Tongue (tissue), 3 donors: ENCODE measurements at places on chromosomes 5 and 9. TPM values are rescaled to one million over a fixed set of nuclear protein-coding genes. Genes with fewer than 3 reads are reported as not detected.

- no peak for DNase-seq
Observed at GRCh38 chr5:59887274-59887673, 6.3 kb downstream of the PDE4D start.

DNA sequence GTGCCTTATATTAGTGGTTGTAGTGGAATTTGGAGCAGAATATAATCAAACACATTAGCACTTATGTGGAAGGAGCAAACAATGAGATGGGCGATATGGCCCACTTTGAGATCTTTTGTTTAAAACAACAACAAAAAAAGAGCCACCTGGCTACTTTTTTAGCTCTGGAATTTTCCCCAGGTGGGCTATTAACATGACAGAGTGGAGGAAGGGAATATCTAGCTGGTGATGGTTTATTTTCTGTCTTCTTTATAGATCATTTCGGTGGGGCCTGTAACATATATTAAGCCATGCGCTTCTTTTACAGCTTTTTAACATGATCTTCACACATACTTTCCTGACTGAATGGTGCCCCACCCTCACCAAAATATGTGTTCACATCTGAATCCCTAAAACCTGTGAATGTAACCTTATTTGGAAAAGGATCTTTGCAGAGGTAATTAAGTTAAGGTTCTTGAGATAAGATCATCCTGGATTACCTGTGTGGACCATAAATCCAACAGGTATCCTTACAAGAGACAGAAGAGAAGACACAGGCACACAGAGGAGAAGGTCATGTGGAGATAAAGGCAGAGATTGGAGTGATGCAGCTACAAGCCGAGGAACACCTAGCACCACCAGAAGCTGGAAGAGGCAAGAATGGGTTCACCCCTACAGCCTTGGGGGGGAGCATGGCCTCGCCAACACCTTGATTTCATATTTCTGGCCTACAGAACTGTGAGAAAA, 16.6 kb upstream of the ENTREP1 start:
- no peak for DNase-seq

DNA sequence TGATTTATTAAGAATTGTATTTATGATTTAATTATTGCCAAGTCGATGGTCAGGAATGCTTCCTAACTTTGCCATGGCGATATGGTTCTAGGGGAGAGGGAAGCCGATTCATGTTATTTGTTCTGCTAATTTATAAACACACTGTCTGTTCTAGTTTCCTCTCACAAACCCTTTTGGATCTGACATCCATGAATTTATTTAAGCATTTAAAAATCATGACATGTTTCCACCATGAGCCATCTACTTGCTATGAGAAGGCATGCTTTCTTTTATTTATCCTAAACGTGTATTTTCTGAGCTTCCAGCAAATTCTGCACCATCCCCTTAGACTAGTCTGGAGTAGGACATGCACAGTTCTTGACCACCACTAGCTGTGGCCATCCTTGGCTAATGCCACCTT, 136.6 kb upstream of the STC2 start:
- no peak for DNase-seq

- DNase-seq: no peak
Observed at GRCh38 chr5:111572561-111572960, 60.2 kb upstream of the STARD4 start.

DNA sequence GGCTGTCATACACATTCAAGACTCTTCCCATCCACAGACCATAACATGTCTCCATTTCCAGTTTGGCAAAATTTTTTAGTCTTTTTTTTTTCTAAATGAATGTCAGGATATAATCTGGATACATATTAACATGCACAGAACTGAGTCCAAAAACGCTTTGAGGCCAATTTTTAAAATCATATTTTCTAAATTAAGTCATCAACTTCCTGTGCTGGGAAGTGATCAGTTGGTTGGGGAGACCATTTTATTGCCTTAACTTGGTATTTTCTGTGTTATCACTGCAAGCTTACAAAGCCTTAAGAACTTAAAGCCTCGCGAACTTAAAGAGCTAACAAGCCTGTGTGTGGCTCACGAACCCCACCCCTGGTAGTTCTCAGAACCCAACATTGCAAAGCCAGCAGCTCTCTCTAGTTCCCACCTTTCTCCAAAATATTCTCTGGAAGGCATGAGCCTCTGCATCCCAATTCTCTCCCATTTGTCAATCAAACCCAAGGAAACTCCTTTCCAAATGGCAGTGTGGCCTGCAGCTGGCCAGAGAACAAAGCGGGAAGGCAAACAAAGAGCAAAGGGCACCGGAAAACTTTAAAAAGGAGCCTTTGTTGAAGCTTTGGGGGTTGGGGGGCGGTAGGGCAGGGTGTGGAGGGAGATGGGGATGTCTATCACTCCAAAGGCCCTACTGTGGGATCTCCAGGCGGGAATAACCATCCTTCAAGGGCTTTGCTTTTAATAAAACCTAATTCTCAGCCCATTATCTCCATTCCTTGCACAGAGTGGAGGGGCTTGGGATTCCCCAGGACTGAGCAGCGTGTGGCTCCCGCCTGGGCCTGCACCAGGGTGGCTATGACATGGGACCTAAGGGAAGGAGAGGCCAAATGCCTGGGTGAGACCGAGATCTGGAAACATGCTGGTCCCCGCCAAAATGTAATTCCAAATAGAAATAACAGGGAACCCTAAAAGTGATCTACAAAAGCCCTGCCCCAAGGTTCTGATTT, 65.0 kb downstream of the ROR2 start:
- DNase-seq: peak; percentile 55

DNA sequence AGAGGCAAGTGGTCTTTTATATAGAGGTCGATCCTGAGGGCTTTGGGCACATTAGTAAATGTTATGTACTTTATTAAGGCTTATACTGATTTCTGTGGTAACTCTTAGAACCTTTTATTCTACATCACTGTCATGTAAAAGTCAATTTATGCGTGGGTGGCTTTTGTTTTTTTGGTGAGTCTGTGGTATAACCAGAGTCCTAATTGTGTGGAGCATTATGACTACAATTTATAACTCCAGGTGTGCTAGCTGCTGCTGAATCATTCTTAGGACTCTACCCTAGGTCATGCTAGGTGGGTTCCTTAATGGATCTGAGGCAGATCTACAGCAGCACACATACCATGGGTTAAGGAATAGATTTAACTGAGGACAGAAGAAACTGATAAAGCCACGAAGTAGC, 33.9 kb upstream of the KCNN2 start:
- DNase-seq: no peak

- no peak for DNase-seq
Observed at GRCh38 chr5:66906021-66906420, 290.6 kb downstream of the CD180 start.

Gene SGCD
- total RNA-seq: 169 TPM

GRCh38 chr5:118946138-118946800, 42.1 kb downstream of the DTWD2 start:
- no peak for DNase-seq

DNA sequence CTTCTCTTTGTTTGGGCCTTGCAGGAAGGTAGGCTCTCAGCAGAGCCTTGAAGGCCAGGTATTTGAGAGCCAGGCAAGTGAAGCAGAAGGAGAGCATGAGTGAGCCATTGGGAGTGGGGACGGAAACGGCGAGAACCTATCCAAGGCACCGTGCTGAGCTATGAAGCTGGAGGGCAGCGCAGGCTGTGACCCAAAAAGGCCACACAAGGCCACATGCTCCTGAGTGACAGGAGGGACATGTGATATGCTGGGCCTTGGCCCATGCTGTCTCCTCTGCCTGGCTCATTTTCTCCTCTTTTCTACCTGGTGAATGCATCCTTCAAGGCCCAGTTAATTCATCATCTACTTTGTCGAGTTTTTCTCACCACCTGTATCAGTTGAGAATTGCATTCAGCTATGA, 136.3 kb downstream of the PALM2AKAP2 start:
- no peak for DNase-seq

DNA sequence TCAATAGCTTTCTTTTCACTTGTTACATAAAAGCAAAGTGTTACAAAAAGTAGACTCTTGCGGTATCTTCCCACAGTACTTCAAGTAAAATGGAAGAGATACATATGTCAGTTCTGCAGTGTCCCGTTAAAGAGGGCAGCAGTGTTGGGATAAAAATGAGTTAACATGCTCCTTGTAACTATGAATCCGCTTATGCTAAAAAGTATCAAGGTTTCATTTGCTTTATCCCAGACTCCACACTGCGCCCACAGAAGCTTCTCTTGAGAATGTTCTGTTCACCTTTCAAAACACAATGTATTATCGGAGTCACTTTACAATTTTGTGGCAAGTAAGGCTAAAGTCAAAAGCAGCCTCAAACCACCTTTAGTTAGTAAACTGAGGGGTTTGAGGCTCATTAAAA, 790 bp downstream of the PTAR1 start:
- DNase-seq: peak; percentile 70

DNA sequence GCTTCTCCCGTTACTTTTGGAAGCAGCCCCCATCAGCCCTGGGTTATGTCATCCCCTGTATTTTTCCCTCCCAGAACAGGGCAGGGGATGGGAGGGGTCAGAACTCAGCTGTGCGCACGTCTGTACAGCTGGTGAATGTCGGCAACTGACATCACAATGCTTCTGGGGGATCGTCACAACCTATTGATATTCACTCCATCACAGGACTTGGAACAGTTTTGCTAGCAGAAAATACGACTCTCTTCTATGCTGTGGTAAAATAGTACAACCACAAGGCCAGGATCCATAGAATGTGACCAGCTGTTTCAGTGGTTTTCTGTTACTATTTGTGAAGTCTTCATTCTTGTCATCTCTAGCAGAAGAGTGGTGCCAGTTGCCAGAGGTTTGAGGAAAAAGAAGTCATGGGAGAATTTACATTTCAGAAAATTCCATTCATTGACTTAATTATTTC, 77.1 kb upstream of the KLF4 start:
- DNase-seq: peak; percentile 85

Gene POU4F3
- total RNA-seq: not detected

GRCh38 chr9:98967257-98967656, 23.6 kb downstream of the COL15A1 start:
- DNase-seq: no peak

DNA sequence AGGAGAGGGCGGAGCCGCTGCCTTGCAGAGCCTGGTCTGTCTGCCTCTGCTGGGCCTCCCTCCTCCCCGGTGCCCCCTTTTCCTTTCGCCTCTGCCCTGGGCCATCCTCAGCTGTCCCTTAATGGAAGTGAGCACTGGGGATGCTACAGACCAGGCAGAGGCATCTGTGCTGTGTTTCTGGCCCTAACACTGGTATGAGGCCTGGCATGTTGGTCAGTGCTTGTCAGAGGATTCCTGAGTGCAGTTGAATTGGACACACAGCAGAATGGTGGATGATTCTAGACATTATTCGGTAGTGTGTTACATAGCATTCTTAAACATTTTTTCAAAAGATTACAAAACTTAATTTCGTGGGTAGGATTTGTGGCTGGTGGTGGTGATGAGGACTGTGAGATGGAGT, 88.6 kb downstream of the EHMT1 start:
- no peak for DNase-seq

DNA sequence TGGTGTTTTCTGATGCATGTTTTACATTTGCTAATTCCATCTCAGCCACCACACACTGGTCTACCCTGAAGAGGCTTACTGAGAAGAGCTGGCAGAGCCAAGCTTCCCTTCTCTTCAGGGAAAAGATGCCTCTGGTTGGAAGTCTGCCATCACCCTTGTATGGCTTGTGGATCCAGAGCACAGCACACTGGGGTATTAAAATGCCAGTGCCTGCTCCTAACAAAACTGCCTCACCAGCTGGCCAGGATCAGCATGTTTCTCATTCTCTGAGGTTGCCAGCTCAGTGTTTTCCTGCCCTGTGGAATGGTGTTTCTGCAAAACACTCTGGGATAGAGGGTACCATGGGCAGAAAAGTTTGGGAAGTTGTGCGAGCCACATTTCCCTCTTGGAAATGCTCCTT, 31.6 kb upstream of the ZNF618 start:
- peak; percentile 36 for DNase-seq

Gene BTNL8
- total RNA-seq: not detected

DNA sequence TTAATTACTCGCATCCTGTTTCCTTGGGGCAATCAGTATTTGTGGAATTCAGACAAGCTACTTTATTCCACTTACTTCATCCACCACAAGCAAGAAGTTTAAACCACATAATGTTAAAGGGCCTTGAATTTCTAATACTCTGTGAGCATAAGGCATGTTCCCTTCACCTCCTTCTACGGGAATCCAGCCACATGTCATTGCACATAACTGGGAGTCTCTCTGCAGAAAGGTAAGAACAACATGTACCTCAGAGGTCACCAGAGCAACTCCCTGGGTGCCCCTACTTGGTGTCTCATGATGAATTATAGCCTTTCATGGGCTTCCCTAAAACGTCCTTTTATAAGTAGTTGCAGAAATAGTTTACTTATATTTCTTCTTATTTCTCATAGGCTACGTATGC, 553.2 kb downstream of the DTWD2 start:
- no peak for DNase-seq

DNA sequence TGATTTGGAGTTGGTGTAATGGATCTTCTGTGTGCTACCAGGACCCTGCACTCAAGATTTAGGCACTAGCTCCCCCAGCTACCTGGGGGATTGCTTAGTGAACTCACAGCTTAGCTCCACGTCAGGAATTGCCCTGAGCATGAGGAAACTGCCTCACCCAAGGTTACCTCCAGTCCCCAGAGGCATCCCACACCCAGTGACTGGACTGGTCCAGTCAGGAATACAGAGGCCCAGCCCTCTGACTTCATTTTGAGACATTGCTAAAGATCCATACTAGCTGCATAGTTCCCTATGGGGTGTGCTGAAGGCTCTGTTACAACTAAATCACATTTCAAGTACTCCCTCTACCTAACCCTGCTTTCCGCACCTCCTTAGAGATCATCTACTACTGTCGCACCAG, 364.7 kb downstream of the EFNA5 start:
- no peak for DNase-seq

- no peak for DNase-seq
Observed at GRCh38 chr5:98275980-98276379, 497.5 kb upstream of the RGMB start.

DNA sequence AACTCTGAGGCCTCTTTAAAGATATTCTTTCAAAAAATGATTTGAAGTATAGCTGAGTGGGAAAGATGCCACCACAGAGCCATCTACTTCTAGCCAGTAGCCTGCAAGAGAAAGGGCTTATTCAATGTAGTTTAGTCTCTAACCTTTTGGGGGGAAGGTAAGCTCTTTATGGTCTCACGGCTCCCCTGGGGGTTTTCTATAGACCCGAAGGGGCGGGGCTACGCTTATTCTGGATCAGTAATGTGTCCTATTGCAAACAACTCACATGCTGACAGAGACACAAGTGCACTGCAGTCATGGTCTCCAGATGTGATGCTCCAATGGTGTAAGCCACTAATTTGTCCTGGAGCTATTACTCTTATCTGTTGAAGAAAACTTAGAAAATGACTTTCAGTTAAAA, 53.4 kb upstream of the RPS23 start:
- no peak for DNase-seq

DNA sequence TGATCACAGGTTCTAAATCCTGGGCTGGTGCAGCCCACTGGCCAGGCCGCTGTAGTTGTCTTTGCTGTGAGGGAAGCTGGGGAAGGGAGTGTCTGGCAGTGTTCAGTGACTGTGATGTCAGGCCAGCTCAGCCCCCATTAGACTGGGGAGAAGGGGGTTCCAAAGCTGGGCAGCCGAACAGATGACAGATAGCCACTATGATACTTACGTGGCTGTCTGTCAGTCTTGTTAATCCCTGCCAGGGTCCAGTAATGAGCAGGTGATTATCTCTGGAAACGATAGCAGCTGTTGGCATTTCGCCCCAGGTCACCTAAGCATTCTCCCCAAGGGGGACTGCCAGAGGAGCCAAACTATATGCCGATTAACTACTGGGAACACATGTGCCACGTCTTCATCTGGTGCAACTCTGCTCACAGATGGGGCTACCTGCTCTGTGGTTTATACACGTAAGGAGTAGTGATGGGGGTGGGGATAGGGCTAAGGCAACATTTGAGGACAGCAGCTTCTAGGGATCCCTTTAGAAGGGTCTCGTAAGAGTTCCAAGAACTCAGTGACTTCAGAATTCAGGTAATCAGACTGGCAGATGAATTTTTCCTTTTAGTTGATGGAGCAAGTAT, 396.3 kb downstream of the KDM4C start:
- DNase-seq: no peak
